ENCODE measurements at places on chromosomes 2 and 18. TPM values are rescaled to one million over a fixed set of nuclear protein-coding genes. Genes with fewer than 3 reads are reported as not detected.

GRCh38 chr2:62406573-62407043 lies 99.4 kb downstream of the TMEM17 start:
- H3K4me1 ChIP-seq: no peaks in the 10 kb centered on the region
- no peak for DNase-seq
- H3K27me3 ChIP-seq: no peaks in the 10 kb centered on the region

DNA sequence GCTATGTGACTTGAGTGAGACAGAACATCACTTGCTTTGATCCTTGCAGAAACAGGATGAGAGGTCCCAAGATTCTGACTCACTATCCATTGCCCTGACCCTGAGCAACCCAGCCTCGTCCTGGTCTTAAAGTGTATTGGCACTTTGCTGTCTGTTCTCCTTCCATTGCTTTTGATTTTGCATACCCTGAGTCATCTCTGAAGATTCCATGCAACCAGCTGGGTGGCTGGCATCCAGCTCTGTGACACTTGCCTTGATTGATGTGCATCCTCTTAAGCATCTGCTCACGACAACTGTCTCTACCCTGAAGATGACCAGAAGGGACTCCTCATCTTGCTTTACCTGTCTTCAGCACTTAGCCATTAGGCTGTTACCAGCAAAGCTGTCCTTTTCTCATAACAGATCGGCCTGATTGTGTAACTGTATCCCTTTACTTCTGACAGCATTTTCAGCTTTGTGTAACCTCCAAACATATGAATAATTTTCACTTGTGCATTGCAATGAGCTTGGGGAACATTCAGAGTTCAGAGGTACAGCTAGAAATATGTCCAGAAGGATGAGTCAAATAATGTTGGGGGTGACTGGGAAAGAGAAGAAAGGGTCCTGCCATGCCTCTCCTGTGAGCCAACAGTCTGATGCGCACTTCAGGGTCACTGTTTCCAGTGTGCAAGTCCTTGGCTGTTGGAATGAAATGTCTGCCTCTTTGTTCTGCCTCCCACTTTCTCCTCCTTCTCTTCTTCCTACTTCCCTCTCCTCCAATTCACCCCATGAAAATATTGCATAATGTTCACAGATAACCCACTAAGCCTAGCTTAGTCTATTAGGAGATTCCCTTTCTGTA lies 249.7 kb upstream of the OSR1 start:
- no peak for DNase-seq
- H3K4me3 ChIP-seq: no peak overlapping the region
- H3K27ac ChIP-seq: no peak overlapping the region
- no peaks in the 10 kb centered on the region for H3K4me1 ChIP-seq
- no peaks in the 10 kb centered on the region for H3K27me3 ChIP-seq
- no peaks in the 10 kb centered on the region for H3K36me3 ChIP-seq

GRCh38 chr2:43047187-43047780 lies 179.1 kb downstream of the ZFP36L2 start:
- H3K4me3 ChIP-seq: no peak overlapping the region
- DNase-seq: peak; percentile 44
- no peaks in the 10 kb centered on the region for H3K36me3 ChIP-seq
- no peaks in the 10 kb centered on the region for H3K27me3 ChIP-seq
- no peak overlapping the region for H3K27ac ChIP-seq

COBLL1 gene
- total RNA-seq: 20.0 TPM

DNA sequence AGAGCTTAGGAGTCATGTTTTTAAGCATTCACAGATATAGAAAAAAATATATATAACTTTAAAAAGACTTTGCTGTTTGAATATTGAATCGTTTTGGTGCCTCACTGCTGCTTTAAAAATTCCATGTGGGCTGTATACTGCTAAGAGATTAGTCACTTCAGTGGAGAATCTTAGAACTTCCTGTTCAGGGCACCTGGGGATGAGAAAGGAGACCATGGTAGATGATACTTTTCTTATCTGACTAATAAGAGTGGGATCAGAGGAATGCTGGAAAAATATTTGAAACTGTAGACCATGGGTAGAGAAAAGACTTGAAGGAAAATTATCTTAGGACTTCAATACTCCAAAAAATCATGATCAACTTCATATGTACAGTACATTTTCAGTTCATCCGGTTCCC lies 442.2 kb upstream of the SETBP1 start:
- H3K27me3 ChIP-seq: no peaks in the 10 kb centered on the region
- H3K4me3 ChIP-seq: no peak overlapping the region
- no peaks in the 10 kb centered on the region for H3K36me3 ChIP-seq
- H3K4me1 ChIP-seq: peaks cover 5% of the 10 kb centered on the region

- H3K4me3 ChIP-seq: no peak overlapping the region
- H3K4me1 ChIP-seq: no peaks in the 10 kb centered on the region
- no peaks in the 10 kb centered on the region for H3K27me3 ChIP-seq
Observed at GRCh38 chr18:58758606-58759005, 87.3 kb downstream of the MALT1 start.

DNA sequence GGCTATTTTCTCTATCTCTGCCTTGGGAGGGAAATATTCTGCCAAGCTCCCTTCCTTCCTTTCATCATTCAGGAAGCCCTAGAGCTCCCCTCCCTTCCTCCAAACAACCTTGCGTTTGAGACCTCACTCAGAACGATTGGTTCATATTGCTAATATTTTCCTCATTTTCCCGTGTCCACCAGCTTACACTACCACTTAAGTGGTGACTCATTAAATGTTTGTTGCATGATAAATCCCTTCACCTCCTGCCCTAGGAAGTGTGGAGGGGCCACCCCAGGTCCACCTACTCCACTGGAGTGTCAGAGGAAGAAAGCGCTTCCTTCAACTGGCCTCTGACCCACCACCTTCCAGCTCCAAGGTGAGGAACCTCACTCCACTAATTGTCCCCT lies 2.3 kb upstream of the LPIN2 start:
- no peak overlapping the region for H3K4me3 ChIP-seq
- no peaks in the 10 kb centered on the region for H3K36me3 ChIP-seq
- H3K27me3 ChIP-seq: no peaks in the 10 kb centered on the region
- peaks cover 29% of the 10 kb centered on the region for H3K4me1 ChIP-seq
- no peak for DNase-seq
- H3K27ac ChIP-seq: peak overlapping the region; percentile 69

- peak overlapping the region; percentile 78 for H3K27ac ChIP-seq
- no peaks in the 10 kb centered on the region for H3K36me3 ChIP-seq
Observed at GRCh38 chr2:33215299-33215698, 261.1 kb upstream of the RASGRP3 start.

TMEM178A gene
- 6.1 TPM for total RNA-seq

DNA sequence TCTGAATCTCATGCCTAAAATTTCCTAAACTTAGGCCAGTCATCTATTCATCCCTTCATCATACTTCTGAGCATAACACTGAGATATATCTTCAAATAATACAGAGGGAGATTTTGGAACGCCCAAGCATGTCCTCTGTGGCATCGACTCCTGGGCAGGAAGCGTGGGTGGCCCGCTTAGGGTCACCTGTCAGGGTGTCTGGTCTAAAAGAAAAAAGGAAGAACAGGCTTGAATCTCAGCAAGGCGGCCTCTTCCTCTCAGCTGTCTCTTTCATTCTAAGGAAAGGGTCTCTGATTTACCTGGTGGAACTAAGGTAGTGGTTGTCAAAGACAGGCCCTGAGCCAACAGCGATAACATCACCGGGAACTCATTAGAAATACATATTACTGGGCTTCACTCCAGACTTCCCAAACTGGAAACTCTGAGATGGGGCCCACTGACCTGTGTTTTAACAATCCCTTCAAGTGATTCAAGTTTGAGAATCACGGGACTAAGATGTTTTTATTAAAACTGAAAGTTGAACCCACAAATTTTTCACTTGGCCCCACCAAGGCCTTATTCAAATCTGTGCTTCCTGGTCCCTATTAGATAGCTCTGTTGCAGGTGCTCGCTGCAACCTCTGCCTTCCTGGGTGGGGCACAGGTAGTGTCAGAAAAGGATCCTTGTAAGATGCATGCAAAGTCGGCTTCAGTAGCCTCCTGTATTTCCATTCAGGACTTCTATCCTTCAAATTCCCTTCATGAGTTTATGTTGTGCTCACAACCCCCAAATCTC lies 162.3 kb upstream of the CCDC68 start:
- no peak overlapping the region for H3K4me3 ChIP-seq
- H3K4me1 ChIP-seq: peaks cover 7% of the 10 kb centered on the region
- no peak overlapping the region for H3K27ac ChIP-seq
- H3K36me3 ChIP-seq: no peaks in the 10 kb centered on the region
- no peak for DNase-seq
